MCF 10A (cell line): ENCODE measurements at places on chromosomes 12 and 14.

DNA sequence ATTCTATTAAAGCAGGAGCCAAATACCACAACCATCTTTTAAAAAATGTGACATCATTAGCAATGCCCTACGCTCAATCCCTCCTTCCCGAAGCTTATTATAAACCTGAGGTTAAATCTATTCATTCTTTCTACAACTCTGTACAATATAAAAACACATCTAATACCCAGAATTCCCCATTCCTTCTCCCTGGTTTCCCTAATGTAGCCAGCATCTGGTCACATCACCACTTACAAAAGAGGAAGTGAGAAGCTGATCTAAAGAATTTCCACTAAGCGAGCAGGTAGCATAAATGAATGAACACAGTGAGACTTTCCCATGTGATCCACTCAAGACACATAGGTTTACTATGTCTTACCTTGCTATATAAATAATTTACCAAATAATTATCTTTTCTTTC lies 90.4 kb downstream of the LRP6 start:
- no peak for DNase-seq

- peak; percentile 34 for DNase-seq
Observed at GRCh38 chr12:39012870-39013269, 107.5 kb upstream of the CPNE8 start.

GRCh38 chr12:101010896-101011295 lies 199.1 kb downstream of the SLC5A8 start:
- DNase-seq = no peak

DNA sequence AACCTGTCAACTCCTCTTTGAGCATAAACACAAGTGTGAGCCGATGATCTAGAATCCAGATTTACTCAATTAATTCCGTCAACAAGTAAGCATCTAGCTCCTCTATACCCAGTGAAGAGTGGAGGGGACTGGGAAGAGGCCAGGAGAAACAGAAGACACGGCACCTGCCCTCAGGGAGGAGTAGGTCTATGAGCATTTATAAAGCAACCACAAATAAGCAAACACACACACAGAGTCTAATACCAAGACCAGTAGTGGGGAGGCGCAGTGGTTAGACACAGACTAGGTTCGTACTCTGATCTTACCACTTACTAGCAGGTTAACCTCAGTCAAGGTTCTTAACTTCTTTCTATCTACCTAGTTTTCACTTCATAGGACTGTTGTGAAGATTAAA lies 5.9 kb upstream of the FOXN3 start:
- no peak for DNase-seq

DNA sequence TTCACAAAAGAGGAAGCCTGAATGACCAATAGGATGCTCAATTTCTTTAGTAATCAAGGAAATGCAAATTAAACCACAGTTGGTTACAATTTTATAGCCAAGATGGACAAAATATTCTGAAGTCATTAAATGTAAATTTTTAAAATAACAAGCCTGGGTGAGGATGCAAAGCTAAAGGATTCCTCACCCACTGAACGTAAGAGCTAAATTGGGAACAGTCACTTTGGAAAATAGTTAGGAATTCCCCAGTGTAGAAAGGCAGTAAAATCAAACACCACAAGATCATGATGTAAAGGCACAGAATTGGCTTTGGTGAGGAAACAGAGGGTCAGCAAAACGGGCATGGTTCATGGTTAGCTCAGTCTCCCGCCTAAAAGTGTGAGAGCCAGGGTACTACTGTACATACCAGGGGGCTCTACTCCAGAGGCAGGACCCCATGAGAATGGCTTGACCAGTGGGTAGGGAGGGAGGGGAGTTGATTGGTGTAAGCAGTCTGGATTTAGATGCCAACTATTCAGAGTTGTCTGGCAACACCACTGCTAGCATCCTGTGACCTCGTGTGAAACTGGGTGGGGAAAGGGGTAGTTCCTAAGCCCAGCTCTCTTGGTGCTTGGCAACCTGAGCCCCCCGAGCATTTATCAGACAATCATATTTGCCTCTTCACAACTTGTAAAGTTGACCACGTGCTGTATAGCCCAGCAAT lies 213.4 kb upstream of the EGLN3 start:
- no peak for DNase-seq

- peak; percentile 80 for DNase-seq
Observed at GRCh38 chr12:3117144-3117581, 40.0 kb downstream of the TSPAN9 start.

- no peak for DNase-seq
Observed at GRCh38 chr12:7264538-7264937, 39.3 kb upstream of the ACSM4 start.

DNA sequence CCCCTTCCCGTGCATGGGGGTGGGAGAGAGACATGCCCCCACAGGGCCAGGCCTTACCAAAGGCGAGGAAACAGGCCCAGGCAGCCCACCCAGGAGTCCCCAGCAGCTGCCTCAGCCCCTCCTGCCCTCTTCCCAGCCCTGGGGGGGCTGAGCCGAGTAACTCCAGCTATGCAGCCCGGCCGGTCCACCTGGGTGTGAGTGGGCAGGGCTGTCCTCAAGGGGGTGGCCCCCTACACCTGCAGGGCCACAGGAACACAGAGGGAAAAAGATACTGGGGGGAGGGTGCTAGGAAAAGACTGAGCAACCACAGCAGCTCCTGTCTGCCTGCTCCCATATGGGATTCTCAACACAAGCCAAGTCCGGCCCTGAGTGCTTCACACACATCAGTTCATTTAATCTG lies 7.6 kb downstream of the FIGNL2 start:
- no peak for DNase-seq

- peak; percentile 65 for DNase-seq
Observed at GRCh38 chr12:75705749-75706711, 194.6 kb upstream of the KRR1 start.

DNA sequence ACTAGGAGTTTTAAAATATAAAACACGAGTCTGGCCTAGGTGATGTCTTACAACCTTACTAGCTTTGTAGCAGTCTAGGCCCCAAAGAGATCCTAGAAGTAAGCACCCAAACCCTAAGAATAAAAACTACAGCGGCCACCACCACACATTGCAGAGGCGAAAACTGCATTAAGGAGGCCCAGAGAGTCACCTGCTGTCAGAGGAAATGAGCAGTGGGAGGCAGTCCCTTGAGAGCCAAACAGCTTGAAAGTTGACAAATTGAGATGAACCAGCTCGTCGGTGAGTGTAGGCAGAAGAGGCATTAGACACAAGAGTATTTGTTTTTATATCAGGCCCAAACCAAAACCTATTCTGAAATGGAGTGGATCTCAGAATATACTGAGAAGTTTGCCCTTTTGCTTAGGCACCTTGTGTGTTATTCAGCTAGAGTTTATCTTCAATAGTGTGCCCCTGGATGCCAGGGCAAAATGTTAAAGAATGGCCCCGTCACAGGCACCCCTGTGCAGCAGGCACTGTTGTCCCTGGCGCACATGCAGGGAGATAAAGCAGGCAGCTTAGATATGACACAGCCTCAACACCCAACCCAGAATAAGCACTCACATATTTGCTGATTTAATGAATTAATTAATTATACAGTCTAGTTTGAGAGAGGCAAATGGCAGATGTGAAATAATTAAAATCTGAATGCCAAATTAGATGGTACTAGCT lies 56.7 kb downstream of the TTC7B start:
- DNase-seq = no peak

DNA sequence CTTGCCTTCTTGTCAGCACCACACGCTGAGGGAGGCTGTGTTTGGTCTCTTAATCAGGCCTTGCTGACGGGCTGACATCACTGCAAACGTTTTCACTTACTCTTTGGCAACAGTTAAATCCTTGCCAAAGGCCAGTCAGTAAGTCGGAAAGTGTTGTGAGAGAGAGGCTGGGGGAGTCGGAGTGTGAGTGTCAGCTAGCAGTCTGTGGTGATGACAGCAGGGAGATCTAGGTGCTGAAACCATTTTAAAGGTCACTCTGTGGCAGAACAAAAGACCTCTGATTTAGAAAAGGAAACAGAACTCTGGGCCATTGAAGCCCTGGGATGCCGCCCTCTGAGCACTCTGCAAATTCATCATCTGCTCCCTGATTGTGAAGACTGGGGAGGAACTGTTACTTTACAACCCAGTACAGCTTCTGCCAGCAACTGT lies 143.5 kb downstream of the PAX9 start:
- DNase-seq = no peak

DNA sequence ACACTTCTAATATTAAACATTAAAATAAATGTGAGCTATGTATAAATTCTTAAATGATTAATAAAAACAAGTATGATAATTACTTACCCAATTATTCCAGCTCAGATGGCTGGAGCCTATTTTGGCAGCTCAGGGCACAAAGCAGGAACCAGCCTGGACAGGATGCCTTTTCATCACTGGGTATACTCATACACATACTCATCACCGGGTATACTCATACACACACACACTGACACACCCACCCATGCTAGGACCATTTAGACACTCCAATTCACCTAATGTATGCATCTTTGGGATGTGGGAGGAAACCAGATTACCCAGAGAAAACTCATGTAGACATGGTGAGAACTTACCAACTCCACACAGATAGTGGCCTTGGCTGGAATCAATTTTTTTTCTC lies 57.9 kb upstream of the CNOT2 start:
- DNase-seq = no peak

GRCh38 chr12:93261505-93262094 lies 116.1 kb upstream of the NUDT4 start:
- peak; percentile 8 for DNase-seq

DNA sequence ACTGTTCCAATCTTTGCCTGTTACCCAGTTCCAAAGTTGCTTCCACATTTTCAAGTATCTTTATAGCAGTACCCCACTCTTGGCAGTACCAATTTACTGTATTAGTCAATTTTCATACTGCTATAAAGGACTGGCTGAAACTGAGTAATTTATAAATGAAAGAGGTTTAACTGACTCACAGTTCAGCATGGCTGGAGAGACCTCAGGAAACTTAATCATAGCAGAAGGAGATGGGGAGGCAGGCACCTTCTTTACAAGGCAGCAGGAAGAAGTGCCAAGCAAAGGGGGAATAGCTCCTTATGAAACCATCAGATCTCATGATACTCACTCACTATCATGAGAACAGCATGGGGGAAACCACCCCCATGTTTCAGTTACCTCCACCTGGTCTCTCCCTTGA lies 215.0 kb downstream of the SNAPC1 start:
- DNase-seq = no peak

- DNase-seq = no peak
Observed at GRCh38 chr14:55948399-55948798, 169.8 kb upstream of the PELI2 start.

DNA sequence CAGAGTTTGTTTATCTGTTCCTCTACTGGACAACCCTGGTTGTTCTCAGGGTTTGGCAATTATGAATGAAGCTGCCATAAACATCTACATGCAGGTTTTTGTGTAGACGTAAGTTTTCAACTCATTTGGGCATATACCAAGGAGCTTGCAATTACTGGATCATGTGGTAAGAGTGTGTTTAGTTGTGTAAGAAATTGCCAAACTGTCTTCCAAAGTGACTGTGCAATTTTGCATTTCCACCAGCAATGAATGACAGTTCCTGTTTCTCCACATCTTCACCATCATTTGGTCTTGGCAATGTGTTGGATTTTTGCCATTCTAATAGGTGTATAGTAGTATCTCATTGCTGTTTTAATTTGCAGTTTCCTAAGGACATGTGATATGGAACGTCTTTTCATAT lies 39.8 kb upstream of the FBXO33 start:
- DNase-seq = no peak

DNA sequence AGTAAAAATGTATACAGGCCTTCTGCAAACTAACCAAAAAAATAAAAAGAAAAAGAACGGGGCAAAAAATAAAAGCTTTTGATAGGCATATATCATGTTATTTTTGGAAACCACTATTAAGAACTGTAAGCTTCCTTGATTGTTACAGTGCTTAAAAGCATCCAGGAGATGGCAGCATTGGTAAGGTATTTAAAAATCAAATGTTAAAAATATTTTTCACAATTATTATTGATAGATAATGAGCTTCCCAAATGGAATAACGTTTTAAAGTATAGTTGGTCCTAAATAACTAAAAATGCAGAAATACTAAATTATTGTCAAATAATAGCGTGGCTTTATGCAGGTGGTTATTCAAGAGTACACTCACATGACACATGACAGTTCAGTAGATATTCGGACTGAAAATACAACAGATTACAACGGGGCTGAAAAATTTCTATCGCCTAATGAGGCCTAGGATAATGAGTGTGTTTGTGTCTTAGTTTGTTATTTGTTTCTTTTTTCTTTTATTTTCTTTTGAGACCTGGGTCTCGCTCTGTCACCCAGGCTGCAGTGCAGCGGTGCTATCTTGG lies 127.2 kb upstream of the ATF7IP start:
- DNase-seq = peak; percentile 36

DNA sequence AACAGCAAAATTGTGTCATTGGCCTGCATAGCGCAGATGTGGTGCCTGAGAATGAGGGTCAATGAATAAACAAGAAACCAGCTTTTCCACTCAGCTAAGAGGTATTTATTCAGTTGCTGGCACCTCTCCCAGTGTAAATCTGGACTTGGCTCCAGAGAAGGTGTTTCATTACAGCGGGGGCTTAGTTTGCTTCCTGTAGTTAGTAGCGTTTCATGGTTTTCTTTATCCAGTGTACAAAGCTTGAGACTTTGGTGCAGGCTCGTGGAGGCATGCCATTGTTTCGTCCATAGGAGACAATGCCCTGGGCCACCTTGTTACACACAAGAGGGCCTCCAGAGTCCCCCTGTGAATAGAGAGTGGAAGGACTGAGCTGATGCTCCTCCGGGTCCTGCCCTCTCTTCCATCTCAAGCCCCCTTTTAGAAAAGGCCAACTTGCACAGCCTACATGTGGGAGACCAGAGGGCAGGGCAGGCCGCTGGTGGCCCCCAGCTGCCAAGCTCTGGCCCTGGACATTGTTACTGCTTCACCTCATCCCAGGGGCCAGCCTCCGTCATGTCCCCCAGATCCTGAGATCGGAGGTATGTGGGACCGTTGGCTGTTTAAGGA lies 3.0 kb downstream of the GZMB start:
- peak; percentile 26 for DNase-seq

GRCh38 chr12:48379794-48380193 lies 29.1 kb upstream of the ZNF641 start:
- peak; percentile 53 for DNase-seq

GRCh38 chr12:132333273-132333672 lies 3.9 kb upstream of the GALNT9 start:
- DNase-seq = no peak

- DNase-seq = no peak
Observed at GRCh38 chr14:24378981-24379906, 11.3 kb downstream of the NFATC4 start.

DNA sequence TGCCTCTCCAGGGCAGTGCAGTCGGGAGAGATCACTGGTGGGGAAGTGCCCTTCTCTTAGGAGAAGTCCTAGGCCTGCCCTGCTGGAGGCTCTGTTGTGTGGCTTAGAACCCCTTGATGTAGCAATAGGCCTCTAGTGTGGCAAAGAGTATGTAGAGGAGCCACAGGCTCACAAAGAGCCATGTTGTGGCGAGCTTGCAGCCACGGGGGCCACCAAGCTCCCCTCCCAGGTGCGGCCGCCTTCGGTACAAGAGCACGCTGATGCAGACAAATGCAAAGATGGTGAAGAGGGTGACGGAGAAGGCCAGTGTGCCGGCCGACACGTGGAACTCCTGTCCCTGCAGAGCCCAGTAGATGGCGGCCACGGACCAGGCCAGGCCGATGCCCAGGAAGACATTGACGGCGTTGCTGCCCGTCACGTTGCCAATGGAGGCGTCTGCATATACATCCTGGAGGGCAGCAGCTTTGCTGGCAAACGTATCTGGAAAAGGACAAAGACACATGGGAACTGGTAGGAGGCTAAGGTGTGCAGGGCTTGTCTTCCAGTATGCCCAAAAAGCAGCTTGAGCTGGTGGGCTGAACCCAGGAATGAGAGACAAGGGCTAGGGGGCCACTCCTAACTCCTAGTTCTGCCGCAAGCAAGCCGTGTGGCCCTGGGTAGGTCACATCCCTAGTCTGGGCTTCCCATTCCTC lies 142.8 kb downstream of the SLC8A3 start:
- DNase-seq = peak; percentile 68

GRCh38 chr12:79737875-79738718 lies 47.3 kb upstream of the PAWR start:
- DNase-seq = peak; percentile 80
